A673 (cell line): ENCODE measurements at places on chromosomes 1 and 21. TPM values are rescaled to one million over a fixed set of nuclear protein-coding genes. Genes with fewer than 3 reads are reported as not detected.

GRCh38 chr1:232951180-232951579 is 769 bp downstream of the NTPCR start:
- H3K27me3 ChIP-seq = no peaks in the 10 kb centered on the region
- DNase-seq = peak; percentile 8
- no peaks in the 10 kb centered on the region for H3K36me3 ChIP-seq

ADAMTS4 gene
- 28.6 and 31.6 TPM in 2 replicates for total RNA-seq

- H3K36me3 ChIP-seq = no peaks in the 10 kb centered on the region
- no peaks in the 10 kb centered on the region for H3K27me3 ChIP-seq
- peak; percentile 38 for DNase-seq
- H3K4me1 ChIP-seq = no peaks in the 10 kb centered on the region
- H3K27ac ChIP-seq = no peak overlapping the region
Observed at GRCh38 chr1:67214420-67215174, 48.3 kb downstream of the IL23R start.

DNA sequence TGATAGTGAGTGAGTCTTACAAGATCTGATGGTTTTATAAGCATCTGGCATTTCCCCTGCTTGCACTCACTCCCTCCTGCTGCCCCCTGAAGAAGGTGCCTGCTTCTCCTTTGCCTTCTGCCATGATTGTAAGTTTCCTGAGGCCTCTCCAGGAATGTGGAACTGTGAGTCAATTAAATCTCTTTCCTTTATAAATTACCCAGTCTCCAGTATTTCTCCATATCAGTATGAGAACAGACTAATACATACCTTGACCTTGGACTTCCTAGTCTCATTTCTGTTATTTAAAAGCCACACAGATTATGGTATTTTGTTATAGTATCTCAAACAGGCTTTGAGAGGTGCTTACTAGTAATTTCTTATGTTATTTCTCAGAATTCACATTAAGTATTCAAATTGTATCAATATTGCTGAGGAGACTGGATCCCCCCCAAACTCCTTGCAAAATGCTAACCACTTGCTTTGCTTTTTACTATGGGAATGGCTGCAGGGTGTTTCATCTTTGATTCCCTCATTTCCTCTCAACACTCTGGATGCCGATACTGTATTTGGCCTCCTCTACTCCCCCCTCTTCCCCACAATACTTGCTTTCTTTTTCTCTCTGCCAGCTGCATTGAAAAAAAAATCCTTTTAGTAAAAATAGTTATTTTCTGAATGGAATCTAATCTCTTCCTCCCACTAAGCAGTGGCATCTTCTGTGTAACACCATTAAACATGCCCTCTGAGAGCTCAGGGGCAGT is 96.9 kb upstream of the WLS start:
- DNase-seq = no peak
- no peaks in the 10 kb centered on the region for H3K27me3 ChIP-seq
- H3K4me1 ChIP-seq = no peaks in the 10 kb centered on the region
- no peak overlapping the region for H3K4me3 ChIP-seq

CFHR3 gene
- not detected in 2 replicates for total RNA-seq

NR0B2 gene
- total RNA-seq = not detected in 2 replicates

GRCh38 chr21:33388188-33388587 is 15.0 kb upstream of the IFNGR2 start:
- H3K27me3 ChIP-seq = no peaks in the 10 kb centered on the region
- peaks cover 2% of the 10 kb centered on the region for H3K4me1 ChIP-seq
- H3K36me3 ChIP-seq = no peaks in the 10 kb centered on the region

GRCh38 chr21:14495075-14495474 is 51.0 kb downstream of the SAMSN1 start:
- DNase-seq = no peak
- H3K27ac ChIP-seq = no peak overlapping the region
- H3K4me1 ChIP-seq = no peaks in the 10 kb centered on the region
- H3K36me3 ChIP-seq = no peaks in the 10 kb centered on the region

AK4 gene
- 5.5 and 11.1 TPM in 2 replicates for total RNA-seq
